Chondrocyte (in vitro differentiated cells): ENCODE measurements at places on chromosomes 1 and 21. TPM values are rescaled to one million over a fixed set of nuclear protein-coding genes. Genes with fewer than 3 reads are reported as not detected.

- H3K4me3 ChIP-seq: no peak overlapping the region
- H3K27ac ChIP-seq: no peak overlapping the region
- DNase-seq: no peak
Observed at GRCh38 chr1:50942334-50942733, 17.7 kb downstream of the FAF1 start.

GRCh38 chr1:247366926-247367645 is 35.4 kb upstream of the ZNF496 start:
- peaks cover 20% of the 10 kb centered on the region for H3K4me1 ChIP-seq
- H3K27me3 ChIP-seq: no peaks in the 10 kb centered on the region
- DNase-seq: no peak
- peak overlapping the region; percentile 87 for H3K27ac ChIP-seq
- no peaks in the 10 kb centered on the region for H3K36me3 ChIP-seq
- H3K4me3 ChIP-seq: no peak overlapping the region

- no peak for DNase-seq
- H3K36me3 ChIP-seq: no peaks in the 10 kb centered on the region
- no peak overlapping the region for H3K27ac ChIP-seq
- peaks cover 10% of the 10 kb centered on the region for H3K27me3 ChIP-seq
- H3K4me3 ChIP-seq: no peak overlapping the region
Observed at GRCh38 chr1:15258833-15259621, 12.0 kb downstream of the FHAD1 start.

DNA sequence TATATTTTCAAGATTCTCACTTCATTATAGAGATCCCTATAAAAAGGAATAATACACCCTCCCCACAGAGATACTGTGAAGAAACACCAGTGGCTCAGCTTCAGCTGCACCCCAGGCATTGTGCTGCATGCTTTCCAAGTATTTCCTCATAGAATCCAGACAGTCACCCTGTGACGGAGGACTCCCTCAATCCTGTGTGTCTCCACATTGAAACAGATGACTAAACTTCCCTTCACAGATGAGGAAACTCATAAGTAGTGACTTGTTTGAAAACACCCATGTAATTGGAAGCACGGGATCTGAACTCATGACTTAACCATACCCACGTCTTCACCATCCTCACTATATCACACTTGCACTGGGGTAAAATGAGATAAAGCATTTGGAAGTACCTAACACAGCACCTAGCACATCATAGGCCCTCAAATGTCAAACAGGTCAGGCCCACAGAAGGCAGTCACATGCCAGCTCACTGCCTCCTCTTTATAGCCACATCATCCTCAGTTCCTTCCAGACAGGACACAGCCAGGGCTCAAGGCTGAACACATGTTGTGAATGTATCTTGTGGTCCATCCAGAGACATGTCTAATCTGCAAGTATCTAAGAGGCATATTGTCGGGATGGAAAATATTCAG is 55.2 kb downstream of the GPR161 start:
- no peak overlapping the region for H3K4me3 ChIP-seq
- DNase-seq: no peak
- H3K36me3 ChIP-seq: peaks cover 15% of the 10 kb centered on the region
- peak overlapping the region; percentile 10 for H3K27ac ChIP-seq
- H3K4me1 ChIP-seq: peaks cover 53% of the 10 kb centered on the region
- no peaks in the 10 kb centered on the region for H3K27me3 ChIP-seq

DNA sequence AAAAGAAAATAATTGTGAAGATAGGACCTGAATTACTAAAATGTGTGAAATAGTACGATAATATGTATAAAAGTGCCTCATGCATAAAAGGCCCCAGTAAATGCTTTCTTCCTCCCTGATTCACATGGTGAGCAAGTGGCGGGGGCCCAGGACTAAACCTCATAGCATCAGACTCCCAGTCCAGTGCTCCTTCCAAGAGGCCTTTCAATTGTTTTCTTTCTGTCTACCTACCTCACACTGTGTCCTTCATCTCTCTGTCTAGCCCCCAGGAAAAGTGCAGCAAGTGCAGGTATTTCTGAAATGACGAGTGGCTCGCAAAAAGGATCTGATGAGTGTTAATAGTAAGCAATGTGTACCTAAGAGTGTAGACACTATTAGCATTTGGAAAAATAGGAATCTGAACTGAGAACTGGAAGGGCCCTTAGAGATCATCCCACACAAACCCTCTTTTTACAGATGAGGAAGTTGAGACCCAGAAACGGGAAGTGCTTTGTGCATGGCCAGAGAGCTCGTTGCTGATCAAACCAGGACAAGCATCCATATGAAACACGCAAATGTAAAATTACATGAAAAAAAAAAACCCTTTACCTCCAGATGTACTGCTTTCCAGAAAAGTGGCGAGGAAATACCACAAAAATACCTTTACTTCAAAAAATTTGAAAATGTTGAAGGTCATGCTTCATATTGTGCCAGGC is 118.2 kb upstream of the HOOK1 start:
- H3K4me1 ChIP-seq: peaks cover 51% of the 10 kb centered on the region
- H3K27me3 ChIP-seq: no peaks in the 10 kb centered on the region
- DNase-seq: no peak
- no peak overlapping the region for H3K27ac ChIP-seq

DNA sequence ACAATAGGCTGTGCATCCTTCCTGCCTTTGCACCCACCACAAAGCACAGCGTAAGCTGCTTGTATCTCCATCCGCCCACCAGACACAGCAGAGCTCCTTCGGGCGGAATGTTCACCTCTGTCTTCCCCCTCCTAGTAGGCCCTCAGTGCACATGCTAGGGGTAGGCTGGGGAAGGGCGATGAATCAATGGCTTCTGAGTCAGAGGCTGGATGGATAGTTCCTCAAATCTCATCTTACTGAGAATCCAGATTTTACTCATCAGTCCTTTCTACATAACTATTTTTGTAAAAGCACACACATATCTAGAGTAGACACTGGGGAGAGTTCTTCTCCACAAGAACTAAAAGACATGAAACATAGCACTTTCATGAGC is 73.8 kb downstream of the BCAR3 start:
- no peak overlapping the region for H3K4me3 ChIP-seq
- H3K27ac ChIP-seq: peak overlapping the region; percentile 91
- peaks cover 87% of the 10 kb centered on the region for H3K4me1 ChIP-seq
- no peak for DNase-seq
- no peaks in the 10 kb centered on the region for H3K27me3 ChIP-seq
- no peaks in the 10 kb centered on the region for H3K36me3 ChIP-seq

GRCh38 chr1:183215076-183215720 is 29.1 kb downstream of the LAMC2 start:
- no peaks in the 10 kb centered on the region for H3K27me3 ChIP-seq
- H3K4me3 ChIP-seq: no peak overlapping the region
- DNase-seq: no peak
- H3K36me3 ChIP-seq: peaks cover 4% of the 10 kb centered on the region

- no peaks in the 10 kb centered on the region for H3K36me3 ChIP-seq
- H3K27ac ChIP-seq: no peak overlapping the region
- H3K4me1 ChIP-seq: no peaks in the 10 kb centered on the region
- H3K27me3 ChIP-seq: peaks cover 3% of the 10 kb centered on the region
- DNase-seq: peak; percentile 90
Observed at GRCh38 chr21:14273736-14274538, 58.0 kb downstream of the RBM11 start.

- peaks cover 47% of the 10 kb centered on the region for H3K4me1 ChIP-seq
- H3K4me3 ChIP-seq: peak overlapping the region; percentile 98
- H3K27ac ChIP-seq: peak overlapping the region; percentile 94
- H3K27me3 ChIP-seq: no peaks in the 10 kb centered on the region
- no peak for DNase-seq
Observed at GRCh38 chr1:51517361-51518032, 1.6 kb downstream of the EPS15 start.

DNA sequence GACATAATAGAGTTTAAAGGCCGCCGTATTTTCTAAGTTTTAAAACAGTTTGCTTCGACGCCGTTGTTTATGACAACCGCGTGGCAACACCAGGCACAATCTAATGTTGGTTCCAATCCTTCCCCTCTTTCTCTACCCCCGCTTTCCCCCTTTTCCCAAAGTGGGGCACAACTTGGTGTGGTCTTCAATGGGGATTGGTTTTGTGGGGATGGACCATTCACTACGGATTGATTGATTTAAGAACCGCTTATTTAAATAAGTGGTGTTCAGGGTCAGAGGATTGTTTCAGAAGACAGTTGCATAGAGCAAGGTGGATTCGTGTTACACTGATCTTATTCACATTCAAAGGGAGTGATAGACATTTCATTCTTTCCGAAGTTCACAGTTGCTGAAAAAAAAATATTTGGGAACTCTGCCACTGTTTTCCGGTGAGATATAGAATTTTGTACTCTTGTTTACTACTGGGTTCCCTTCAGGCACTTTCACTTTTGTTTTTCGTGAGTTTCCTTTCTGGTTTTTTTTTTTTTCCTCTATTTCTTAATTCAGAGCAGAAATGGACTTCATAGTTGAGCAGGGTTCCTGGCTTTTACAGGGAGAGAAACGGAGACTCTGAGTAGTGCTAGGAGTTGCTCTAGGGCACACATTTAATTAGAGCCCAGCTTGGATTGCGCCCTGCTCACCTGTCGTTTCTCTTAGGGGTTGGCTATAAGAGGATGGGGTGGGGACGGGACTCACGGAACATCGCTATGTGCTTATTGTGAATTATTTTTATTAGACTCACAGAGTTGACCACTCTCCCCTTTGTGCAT is 79.6 kb upstream of the AK4 start:
- DNase-seq: no peak
- H3K4me3 ChIP-seq: peak overlapping the region; percentile 81
- no peaks in the 10 kb centered on the region for H3K36me3 ChIP-seq
- H3K27ac ChIP-seq: peak overlapping the region; percentile 91

DNA sequence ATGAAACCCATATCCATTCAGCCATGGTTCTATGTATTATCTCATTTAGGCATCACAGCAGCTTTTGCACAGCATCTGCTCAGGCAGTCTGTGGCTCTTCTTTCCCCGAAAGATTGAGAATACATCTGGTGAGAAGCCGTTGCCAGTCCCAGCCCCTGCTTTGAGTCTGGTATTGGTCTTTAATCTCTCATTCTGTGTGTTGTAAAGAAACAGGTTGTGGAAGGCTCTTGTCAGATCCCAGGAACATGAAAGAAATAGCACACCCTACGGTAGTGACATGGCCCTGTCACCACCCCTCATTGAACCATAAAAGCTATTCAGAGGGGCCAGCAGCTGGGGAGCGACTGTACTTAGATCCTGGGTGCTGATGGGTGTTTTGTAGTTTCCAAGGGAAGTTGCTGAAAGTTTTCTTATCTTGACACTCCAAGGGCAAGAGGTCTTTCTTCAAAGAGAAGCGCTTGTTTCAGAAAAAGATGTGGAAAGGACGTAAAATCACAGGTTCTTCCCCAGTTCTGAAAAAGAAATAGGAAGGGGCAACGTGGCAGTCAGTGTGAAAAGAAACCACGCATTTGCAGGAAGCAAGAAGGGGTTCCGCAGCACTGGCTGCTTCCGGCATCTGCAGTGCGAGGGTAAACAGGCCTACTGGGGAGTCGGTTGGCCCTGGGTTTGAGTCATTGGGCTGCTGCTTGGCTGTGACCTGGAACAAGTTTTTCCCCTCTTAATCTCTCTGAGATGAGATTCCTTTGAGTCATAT is 145.0 kb downstream of the DHRS3 start:
- peaks cover 18% of the 10 kb centered on the region for H3K36me3 ChIP-seq
- H3K27me3 ChIP-seq: no peaks in the 10 kb centered on the region
- peaks cover 24% of the 10 kb centered on the region for H3K4me1 ChIP-seq
- DNase-seq: no peak
- no peak overlapping the region for H3K27ac ChIP-seq

- no peak overlapping the region for H3K27ac ChIP-seq
- H3K36me3 ChIP-seq: peaks cover 4% of the 10 kb centered on the region
- H3K4me1 ChIP-seq: peaks cover 25% of the 10 kb centered on the region
- no peak for DNase-seq
- H3K4me3 ChIP-seq: peak overlapping the region; percentile 74
Observed at GRCh38 chr1:209675565-209676154, 448 bp downstream of the G0S2 start.

DNA sequence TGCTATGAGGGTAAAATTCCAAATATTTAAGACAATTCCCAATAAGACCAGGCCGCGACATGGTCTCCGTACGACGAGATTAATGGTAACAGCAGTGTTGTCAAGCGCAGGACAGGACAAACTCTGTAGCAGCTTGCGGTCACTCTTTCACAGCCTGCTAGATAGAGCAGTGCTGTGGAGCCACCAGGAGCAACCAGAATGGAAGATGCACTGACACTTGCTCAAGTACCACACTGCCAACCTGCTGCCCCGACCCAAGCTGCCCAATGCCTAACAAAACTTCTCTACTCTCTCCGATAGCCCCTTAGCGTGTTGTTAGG is 636 bp downstream of the WARS2 start:
- H3K27me3 ChIP-seq: no peaks in the 10 kb centered on the region
- DNase-seq: no peak
- H3K4me3 ChIP-seq: no peak overlapping the region

DNA sequence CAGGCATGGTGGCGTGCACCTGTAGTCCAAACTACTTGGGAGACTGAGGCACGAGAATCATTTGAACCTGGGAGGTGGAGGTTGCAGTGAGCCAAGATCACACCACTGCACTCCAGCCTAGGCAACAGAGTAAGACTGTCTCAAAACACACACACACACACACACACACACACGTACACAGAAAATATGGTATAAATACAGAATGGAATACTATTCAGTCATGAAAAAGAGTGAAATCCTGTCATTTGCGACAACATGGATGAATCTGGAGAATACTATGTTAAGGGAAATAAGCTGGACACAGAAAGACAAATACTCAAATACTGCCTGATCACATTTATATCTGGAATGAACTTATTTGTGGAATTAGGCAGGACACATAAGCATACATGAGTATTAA is 18.4 kb downstream of the FOXD2 start:
- H3K36me3 ChIP-seq: no peaks in the 10 kb centered on the region
- H3K27me3 ChIP-seq: peaks cover 53% of the 10 kb centered on the region
- no peak for DNase-seq
- no peak overlapping the region for H3K27ac ChIP-seq
- H3K4me3 ChIP-seq: no peak overlapping the region

- H3K27ac ChIP-seq: no peak overlapping the region
- peaks cover 38% of the 10 kb centered on the region for H3K36me3 ChIP-seq
- no peak overlapping the region for H3K4me3 ChIP-seq
- DNase-seq: no peak
- H3K27me3 ChIP-seq: no peaks in the 10 kb centered on the region
- no peaks in the 10 kb centered on the region for H3K4me1 ChIP-seq
Observed at GRCh38 chr21:46552274-46552673, 52.6 kb downstream of the S100B start.

GRCh38 chr21:34878501-34878900 is 170.6 kb downstream of the RUNX1 start:
- H3K36me3 ChIP-seq: peaks cover 23% of the 10 kb centered on the region
- H3K4me1 ChIP-seq: peaks cover 76% of the 10 kb centered on the region
- no peak overlapping the region for H3K27ac ChIP-seq
- H3K4me3 ChIP-seq: no peak overlapping the region

GRCh38 chr1:204714861-204715511 is 29.4 kb upstream of the LRRN2 start:
- H3K27ac ChIP-seq: no peak overlapping the region
- H3K36me3 ChIP-seq: peaks cover under 1% of the 10 kb centered on the region

KISS1 gene
- total RNA-seq: 0.77 to 0.95 TPM (median 0.82 TPM) in 3 replicates

DNAI4 gene
- total RNA-seq: 5.8 to 13.0 TPM (median 9.6 TPM) in 3 replicates

FCRLA gene
- total RNA-seq: not detected in 3 replicates

CLDN17 gene
- not detected in 3 replicates for total RNA-seq

CR2 gene
- not detected in 3 replicates for total RNA-seq

GPR3 gene
- 0.26 to 0.56 TPM (median 0.32 TPM) in 3 replicates for total RNA-seq
